ENCODE measurements at places on chromosomes 3 and 15. TPM values are rescaled to one million over a fixed set of nuclear protein-coding genes. Genes with fewer than 3 reads are reported as not detected.

Gene GOLGA8N
- total RNA-seq, result 2.4 TPM

Gene CYP1A2
- not detected for total RNA-seq

Gene ZKSCAN7
- total RNA-seq, result 0.83 TPM

Gene GOLGA8J
- not detected for total RNA-seq

Gene SENP8
- 1.9 TPM for total RNA-seq

Gene CTDSPL2
- 55.0 TPM for total RNA-seq

Gene SERPINI2
- total RNA-seq, result not detected

DNA sequence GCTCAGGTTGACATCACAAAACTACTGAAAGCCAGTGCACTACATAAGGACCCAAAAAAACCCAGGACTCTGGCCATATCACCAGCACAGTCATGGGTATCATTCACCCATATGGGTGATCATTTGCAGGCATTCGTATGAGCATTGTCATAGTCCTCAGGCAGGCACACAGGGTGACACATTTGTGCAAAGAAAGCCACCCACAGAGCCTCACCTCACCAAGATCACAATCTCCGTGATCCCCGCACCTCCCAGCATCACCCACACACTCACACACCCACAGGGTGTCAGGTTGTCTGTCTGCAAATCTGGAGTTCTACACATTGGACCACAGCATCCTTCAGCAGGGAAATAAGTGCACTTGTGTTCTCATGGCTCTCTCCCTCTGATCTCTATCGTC is 166.0 kb upstream of the LPP start:
- peaks cover 26% of the 10 kb centered on the region for H3K4me1 ChIP-seq
- no peak overlapping the region for H3K4me3 ChIP-seq
- no peaks in the 10 kb centered on the region for H3K36me3 ChIP-seq

GRCh38 chr3:188158731-188159310 is 4.9 kb downstream of the LPP start:
- H3K4me3 ChIP-seq, result no peak overlapping the region
- no peak overlapping the region for H3K27ac ChIP-seq

DNA sequence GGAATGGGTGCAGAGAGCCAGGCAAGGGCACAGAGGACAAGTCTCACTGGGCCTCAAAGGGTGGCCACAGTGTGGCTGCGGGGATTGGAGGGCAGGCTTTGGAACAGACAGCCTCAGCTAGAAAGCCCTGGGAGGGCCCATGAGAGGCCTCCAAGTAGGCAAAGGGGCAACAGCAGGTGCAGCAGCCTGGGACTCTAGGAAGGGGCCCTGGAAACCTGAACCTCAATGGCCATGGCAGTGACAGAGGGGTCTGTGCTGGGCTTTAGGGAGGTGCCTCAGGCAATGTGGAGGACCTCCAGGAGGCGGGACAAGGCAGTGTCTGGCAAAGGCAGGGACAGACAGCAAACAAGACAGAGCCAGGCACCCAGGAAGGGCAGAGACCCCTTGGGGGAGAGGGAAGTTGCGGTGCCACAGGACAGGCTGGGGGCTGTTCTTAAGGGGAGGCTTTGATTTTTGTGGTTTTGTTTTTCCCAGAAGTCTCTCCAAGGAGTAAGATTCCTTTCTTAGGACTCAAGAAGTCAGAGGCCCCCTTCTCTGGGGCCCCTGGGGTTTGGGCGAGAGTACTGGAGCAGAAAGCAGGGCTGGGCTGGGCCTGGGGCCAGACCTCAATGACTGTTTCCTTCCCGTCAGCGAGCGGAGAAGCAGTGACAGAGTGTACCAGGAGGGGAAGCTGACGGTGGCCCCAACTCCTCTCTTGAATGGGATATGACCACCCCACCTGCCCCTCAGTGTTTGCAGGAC is 9.7 kb downstream of the STOML1 start:
- peak overlapping the region; percentile 49 for H3K27ac ChIP-seq
- H3K36me3 ChIP-seq, result no peaks in the 10 kb centered on the region
- no peak overlapping the region for H3K4me3 ChIP-seq
- H3K4me1 ChIP-seq, result peaks cover 35% of the 10 kb centered on the region
- peak; percentile 52 for DNase-seq

- H3K27me3 ChIP-seq, result no peaks in the 10 kb centered on the region
- H3K27ac ChIP-seq, result no peak overlapping the region
- no peaks in the 10 kb centered on the region for H3K4me1 ChIP-seq
- no peaks in the 10 kb centered on the region for H3K36me3 ChIP-seq
- H3K4me3 ChIP-seq, result no peak overlapping the region
Observed at GRCh38 chr3:185058796-185059195, 94.1 kb downstream of the C3orf70 start.

GRCh38 chr15:58224068-58224467 is 85.9 kb downstream of the AQP9 start:
- H3K4me3 ChIP-seq, result no peak overlapping the region
- H3K4me1 ChIP-seq, result peaks cover 13% of the 10 kb centered on the region
- no peak overlapping the region for H3K27ac ChIP-seq
- no peaks in the 10 kb centered on the region for H3K36me3 ChIP-seq

- no peaks in the 10 kb centered on the region for H3K36me3 ChIP-seq
- H3K4me3 ChIP-seq, result no peak overlapping the region
- H3K27ac ChIP-seq, result no peak overlapping the region
- peaks cover 21% of the 10 kb centered on the region for H3K4me1 ChIP-seq
- no peak for DNase-seq
Observed at GRCh38 chr3:48553886-48554845, 2.4 kb downstream of the PFKFB4 start.

DNA sequence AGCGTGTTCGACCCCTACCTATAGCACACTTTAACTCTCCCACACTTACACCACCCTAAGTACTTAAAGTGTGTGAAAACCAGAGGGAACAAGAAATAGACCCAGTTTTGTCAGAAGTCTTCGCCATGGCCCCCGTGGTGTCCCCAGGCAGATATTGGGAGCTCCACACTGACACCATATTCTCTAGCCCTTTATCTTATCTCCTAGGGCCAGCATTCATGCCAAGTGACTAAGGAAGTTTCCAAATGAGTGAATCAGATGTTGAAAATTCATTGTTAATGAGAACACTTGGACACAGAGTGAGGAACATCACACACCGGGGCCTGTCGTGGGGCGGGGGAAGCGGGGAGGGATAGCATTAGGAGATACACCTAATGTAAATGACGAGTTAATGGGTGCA is 31.8 kb downstream of the P3H2 start:
- no peak for DNase-seq
- no peaks in the 10 kb centered on the region for H3K36me3 ChIP-seq
- no peak overlapping the region for H3K4me3 ChIP-seq

- DNase-seq, result peak; percentile 72
- no peaks in the 10 kb centered on the region for H3K27me3 ChIP-seq
- H3K4me3 ChIP-seq, result no peak overlapping the region
- peak overlapping the region; percentile 99 for H3K27ac ChIP-seq
Observed at GRCh38 chr15:70504299-70504951, 258.9 kb downstream of the UACA start.

- peak; percentile 2 for DNase-seq
- H3K4me1 ChIP-seq, result 0 out of 2 replicates have a peak, but pooled peaks cover 6% of the 10 kb centered on the region
Observed at GRCh38 chr3:88031642-88032077, 27.1 kb downstream of the CGGBP1 start.

GRCh38 chr3:60308808-60309207 is 942.4 kb downstream of the FHIT start:
- H3K36me3 ChIP-seq, result no peaks in the 10 kb centered on the region
- H3K4me3 ChIP-seq, result no peak overlapping the region
- no peak for DNase-seq
- H3K27ac ChIP-seq, result no peak overlapping the region
- H3K4me1 ChIP-seq, result no peaks in the 10 kb centered on the region

DNA sequence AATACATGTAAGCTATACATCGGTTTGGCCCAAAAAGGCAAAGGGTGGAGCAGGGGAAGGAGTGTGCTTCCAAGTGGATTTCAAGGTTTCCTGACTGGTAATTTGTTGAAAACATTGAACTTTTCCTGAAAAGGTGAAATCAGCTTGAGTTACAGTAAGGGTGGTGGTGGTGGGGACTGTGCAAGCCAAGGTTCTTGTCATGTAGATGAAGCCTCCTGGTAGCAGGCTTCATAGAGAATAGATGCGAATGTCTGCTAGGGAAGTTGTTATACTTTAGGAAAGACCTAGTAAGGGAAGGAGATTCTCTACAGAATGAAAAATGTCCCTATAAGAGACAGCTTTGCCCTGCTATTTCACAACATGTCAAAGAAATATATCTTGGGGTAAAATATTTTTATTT is 528.2 kb upstream of the CBLB start:
- H3K36me3 ChIP-seq, result no peaks in the 10 kb centered on the region
- no peaks in the 10 kb centered on the region for H3K27me3 ChIP-seq
- no peaks in the 10 kb centered on the region for H3K4me1 ChIP-seq
- DNase-seq, result no peak
- H3K27ac ChIP-seq, result no peak overlapping the region

DNA sequence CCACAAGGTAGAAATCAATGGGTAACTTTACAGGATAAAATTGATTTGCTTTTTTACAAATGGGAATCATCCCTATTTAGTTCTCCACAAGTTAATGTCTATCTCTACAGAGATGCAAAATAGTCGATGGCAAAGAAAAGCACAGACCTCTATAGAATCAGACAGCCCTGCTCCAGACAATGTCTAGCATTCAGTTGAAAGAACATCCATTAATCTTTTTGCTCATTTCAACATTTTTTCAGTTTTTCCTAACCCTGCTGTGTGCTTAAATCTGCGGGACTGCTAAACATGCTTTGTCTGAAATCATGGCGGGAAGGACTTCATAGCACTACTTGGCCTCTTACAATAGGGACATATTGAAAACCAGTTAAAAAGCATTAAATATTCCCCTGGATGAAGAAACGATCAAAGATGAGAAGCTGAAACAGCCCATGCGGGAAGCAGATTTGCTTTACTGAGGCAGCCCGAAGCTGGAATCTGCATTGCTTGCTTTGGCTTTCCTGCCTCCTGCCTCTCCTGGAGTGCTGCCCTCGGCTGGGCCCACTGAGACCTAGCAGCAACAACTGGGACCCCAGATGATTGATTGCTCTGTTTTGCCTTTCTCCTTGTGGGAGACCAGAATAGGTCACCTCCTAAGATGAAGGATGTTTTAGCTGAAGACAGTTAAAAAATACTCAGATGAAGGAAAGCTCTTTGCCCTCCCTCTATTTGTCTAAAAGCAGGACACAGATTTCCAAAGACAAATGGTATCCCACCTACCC is 38.5 kb upstream of the RASGRP1 start:
- H3K4me1 ChIP-seq, result no peaks in the 10 kb centered on the region
- no peak overlapping the region for H3K4me3 ChIP-seq
- DNase-seq, result no peak
- H3K27me3 ChIP-seq, result no peaks in the 10 kb centered on the region
- H3K27ac ChIP-seq, result no peak overlapping the region

GRCh38 chr3:99108508-99108907 is 207.0 kb upstream of the DCBLD2 start:
- H3K36me3 ChIP-seq, result no peaks in the 10 kb centered on the region
- no peaks in the 10 kb centered on the region for H3K27me3 ChIP-seq
- H3K27ac ChIP-seq, result no peak overlapping the region

DNA sequence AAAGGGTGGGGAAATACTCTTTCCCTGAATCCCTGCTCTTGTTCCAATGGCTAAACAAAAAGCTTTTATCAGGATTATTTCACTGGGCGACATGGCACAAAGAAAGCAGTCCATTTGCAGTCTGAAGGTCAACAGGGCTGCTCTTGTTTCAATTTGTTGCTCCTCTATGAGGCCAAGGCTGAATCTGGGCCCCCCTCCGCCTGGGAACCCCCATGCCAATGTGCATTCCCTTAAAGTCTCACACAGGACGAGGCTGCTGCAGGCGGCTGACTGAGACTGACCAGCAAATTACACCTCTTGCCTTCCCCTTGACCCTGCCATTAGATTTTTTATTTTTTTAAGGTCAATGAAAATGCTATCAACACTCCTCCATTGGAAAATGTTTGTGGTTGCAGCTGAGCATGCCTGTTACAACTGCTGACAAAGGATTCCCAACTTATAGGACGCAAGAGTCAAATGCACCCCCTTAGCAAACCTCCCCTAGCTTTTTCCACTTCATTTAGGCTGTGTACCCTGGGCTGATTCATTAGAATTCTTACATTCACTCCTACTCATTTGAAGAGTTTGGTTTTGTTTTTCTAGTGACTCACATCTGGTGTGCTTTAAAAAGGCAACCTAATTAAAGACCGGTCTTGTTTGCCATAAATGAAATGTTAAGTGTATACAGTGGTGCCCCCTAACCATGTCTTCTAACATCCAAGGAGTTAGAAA is 60.8 kb upstream of the ARHGEF3 start:
- no peaks in the 10 kb centered on the region for H3K27me3 ChIP-seq
- peak overlapping the region; percentile 17 for H3K27ac ChIP-seq
- peaks cover 11% of the 10 kb centered on the region for H3K4me1 ChIP-seq

DNA sequence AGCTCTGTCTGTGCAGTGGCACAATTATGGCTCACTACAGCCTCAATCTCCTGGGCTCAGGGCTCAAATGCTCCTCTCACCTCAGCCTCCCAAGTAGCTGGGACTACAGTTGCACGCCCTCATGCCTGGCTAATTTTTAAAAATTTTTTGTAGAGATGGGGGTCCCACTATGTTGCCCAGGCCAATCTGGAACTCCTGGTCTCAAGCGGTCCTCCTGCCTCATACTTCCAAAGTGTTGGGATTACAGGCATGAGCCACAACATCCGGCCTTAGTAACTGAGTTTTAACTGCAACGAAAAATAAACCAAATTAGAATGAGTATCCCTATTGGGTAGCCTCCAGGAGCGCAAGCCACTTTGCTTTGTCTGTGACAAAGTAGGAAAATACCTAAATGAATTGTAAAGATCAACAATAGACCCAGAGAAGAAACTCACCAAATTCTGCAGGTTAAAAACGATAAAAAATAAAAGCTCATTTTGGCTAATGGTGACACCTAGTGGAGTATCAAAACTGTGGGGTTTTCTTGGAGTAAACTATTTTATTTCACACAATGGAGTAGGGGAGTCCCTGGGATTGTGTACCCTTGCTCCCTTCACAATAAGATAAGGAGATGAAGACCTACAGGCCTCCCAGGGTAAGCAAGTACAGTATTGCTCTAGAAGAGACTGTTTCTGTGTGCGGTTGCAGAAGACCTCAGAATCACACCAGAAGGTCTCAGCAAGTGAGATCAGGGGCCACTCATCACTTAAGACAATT is 21.0 kb upstream of the CA12 start:
- no peak overlapping the region for H3K27ac ChIP-seq
- H3K4me1 ChIP-seq, result no peaks in the 10 kb centered on the region
- no peaks in the 10 kb centered on the region for H3K27me3 ChIP-seq

Data from PC-9 (cell line).